ENCODE measurements at places on chromosomes 5 and 9.

DNA sequence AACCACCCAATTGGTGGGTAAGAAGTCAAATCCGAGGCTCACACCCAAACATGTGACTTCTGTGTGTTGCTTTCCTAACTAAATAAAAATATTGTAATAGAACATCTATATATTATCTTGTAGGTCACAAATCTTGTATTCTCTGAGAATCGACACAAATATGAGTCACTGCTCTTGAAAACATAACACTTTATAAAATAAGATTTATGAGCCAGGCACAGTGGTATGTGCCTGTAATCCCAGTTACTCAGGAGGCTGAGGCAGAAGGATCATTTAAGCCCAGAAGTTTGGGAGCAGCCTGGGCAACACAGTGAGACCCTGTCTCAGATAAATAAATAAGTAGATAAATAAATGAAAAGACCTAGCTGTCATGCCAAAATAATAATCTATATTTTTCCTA is 624.1 kb downstream of the ANXA1 start:
- DNase-seq = no peak

DNA sequence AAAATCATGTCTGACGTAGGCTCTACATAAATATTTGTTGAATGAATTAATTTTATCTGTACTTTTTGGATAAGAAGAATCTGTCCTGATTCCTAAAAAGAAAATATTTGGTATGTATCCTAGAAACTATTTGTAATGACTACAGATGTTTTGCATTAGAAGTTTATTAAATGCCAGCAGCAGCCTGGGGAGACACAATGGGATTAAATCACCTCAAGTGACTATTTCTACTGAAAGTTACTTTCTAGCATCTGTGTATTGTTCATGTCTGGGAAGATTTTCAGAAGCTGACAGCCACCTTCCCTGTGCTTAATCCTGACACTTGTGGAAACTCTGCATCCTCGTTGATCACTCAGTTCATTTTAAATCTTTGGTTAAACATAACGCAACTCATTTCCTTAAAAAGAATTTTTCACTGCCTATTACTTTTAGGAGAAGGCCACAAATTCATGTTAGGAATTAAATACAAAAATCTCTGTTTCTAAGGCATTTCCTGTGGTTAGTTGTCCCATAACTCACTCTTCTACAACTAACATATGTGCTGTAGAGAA is 209.3 kb upstream of the PPP1R2B start:
- DNase-seq = no peak

DNA sequence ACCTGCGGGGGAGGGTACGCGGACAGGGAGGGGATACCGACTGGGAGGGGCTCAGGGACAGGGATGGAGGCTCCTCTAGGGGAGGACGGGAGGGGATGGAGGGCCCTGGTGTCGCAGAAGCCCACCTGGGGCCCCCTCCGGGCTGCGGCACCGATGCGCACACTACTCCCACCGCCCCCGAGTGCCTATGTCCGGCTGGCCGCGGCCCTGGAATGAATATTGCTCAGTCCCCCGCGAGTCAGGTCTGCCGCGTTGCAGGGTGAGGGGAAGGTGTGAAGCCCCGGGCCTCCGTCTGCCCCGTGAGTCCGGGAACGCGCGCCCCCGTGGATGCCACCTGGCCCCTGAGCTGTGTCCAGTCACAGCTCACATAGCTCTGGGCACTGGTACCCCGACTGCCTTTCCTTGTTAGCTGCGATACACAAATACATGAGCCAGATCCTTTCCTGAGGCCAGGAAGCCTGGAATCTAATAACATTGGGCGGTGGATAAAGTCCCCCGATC is 44.5 kb upstream of the PRSS3 start:
- DNase-seq = no peak

DNA sequence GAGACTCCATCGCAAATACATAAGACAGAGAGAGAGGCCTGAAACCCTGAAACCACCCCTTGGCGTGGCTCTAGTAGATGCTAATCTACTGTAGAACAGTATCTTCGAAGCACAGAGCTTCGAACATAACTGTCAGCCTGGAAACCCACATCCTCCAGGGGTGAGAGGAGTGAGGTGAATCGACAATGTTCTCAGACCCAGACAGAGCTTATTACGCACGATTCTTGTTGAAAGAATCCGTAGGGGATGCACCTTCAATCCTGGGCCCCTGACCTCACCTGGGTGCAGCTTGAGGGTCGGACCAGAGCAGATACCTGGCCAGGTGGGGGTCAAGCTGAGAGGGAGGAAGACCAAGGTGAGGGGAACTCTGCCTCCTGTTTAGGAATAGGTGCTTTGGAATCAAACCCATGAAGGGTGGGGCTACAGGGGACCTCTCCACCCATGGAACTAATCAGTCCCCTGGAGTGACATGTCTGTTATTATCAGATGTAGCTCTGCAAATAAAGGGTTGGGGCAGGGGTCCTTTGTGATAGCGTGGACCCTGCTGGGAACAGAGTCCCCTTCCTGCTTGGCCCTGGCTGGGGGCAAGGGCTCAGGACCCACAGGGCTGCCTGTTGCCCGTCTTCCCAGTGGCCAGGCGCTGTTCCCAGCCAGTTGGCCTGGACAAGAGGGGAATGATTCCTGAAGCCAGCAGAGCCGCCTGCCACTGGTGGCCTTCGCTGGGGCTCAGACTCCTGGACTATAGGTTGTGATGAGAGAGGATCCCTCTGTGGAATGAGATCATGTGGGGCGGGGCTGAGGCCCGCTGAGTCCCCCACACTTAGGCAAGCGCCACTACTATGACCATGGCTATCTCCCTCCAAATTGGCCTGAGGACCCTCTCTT is 41.2 kb downstream of the DBH start:
- DNase-seq = no peak

DNA sequence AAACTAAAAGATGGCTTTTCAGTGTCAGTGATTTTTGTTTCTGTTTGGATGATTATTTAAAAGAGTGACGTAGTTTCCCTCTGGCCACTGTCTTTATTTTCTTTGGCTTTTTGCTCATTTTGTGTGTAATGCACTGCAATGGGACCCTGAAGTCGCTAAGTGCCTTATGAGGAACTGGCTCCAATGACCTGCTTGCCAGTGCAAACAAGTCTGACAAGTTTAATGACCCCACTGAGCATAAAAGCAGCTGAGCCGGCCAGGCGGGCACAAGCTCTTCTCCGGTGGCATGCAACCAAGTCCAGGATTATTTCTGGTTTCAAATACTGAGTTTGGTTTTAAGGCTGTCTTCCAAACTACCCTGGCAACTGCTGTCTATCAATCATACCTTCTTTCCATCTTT is 15.6 kb upstream of the GNA14 start:
- no peak for DNase-seq

- no peak for DNase-seq
Measured at GRCh38 chr5:96864922-96865530, 11.3 kb upstream of the ERAP2 start.

GRCh38 chr9:131366761-131367401 is 27.0 kb upstream of the PRRC2B start:
- no peak for DNase-seq

All from NT2/D1 (cell line).